ENCODE measurements at places on chromosomes 2 and 18.

DNA sequence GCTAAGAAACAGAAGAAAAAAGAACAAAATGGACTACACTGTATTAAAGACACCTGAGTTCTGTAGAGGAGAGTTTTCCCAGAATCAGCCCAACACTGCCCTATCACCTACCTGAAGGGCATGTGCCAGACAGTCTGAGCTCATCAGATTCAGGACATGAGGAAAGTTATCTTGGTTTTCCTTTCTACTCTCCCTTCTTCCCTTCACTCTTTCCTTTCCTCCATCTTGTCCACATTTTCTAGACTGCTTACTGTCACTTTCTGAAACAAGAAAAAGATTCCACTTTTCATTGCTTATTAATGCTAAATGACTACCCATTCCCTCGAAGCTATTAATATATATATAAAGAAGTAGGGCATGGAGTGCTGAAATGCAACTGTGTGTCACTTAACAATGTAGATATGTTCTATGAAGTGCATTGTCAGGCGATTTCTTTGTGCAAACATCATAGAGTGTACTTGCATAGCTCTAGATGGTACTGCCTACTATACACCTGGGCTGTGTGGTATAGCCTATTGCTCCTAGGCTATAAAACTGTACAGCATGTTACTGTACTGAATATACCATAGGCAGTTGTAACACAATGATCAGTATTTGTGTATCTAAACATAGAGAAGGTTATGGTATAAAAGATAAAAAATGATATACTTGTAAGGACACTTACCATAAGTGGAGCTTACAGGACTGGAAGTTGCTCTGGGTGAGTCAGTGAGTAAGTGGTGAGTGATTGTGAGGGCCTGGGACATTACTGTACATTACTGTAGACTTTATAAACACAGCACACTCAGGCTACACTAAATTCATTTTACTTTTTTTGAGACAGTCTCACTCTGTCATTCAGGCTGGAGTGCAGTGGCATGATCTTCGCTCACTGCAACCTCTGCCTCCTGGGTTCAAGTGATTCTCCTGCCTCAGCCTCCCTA, 145.5 kb upstream of the ITGA6 start:
- DNase-seq = no peak

DNA sequence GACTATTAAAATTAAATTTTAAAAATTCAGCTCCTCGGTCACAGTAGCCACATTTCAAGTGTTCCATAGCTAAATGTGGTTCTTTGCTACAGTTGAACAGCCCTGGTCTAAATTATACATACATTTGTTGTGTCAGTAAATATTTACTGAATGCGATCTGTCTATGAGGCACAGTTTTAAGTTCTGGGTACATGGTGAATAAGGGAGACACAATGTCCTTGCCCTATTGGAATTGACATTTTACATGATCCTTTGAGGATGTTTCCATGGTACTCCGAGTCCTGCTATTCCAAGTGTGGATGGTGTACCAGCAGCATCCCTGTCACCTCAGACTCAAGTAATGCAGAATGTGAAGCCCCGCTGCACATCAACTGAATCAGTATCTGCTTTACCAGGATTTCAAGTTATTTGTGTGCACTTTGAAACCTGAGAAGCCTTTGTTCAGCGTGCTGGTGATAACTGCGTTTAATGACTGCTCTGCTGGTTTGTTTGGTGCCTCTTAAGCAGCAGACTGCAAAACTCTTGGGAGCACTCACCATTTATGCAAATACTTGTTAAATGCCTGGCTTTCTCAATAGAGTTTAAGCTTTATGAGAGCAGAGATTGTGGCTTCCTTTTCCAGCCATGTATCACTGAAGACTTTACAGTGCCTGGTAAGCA, 1.5 kb downstream of the GALNT1 start:
- no peak for DNase-seq

DNA sequence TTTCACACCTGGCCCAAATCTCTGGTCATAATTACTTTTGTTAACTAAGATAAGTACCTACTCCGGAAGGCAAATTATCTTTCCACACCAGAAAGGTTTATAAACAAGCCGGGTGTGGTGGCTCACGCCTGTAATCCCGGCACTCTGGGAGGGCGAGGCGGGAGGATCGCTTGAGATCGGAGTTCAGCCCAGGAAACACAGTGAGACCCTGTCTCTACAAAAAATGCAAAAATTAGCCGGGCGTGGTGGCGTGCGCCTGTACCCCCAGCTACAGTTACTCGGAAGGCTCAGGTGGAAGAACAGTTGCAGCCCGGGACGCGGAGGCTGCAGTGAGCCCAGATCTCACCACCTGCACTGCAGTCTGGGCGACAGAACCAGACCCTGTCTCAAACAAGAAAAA, 2.1 kb downstream of the PUM2 start:
- no peak for DNase-seq

DNA sequence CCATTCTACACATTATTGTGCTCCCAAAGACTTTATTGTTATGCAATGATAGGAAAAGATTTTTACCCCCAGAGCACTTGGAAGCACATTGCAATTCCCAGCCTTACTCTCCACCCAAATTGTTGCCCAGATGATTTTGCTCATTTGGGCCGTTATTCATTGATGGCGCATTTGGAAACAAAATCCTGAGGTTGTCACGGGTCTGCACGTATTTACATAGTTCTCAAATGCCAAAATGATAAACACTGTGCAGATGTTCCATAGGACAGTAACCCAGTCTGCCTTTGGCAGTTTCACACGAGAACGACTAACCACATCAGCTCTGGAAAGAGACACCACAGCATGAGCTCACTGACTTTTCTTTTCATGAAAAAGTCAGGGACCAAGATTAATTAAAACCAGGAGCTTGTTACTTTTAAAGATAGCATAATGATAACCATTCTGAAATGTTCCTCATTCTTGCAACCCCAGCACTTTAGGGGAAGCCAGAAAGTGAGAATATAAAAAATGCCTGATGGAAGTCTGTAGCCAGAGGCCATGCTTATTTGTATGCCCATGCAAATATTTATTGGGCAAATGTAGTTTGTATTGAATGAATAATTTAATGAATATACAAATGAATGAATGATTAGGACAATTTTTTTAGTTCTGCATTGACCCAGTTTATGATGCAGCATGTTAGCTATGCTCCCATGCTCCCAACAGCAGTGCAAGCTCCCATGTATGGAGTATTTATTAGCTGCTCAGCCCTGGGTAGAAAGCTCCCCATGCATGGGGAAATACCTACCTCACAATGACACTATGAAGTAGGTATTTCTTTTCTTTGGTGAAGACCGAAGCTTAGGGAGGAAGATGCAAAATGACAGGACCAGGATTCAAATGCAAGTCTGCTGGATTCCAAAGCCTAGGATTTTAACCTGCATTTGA, 84.6 kb downstream of the MAIP1 start:
- DNase-seq = no peak

- no peak for DNase-seq
These were observed 18.2 kb upstream of the HMSD start for GRCh38 chr18:63930773-63931354.

- no peak for DNase-seq
These were observed 245.4 kb upstream of the MEIS1 start for GRCh38 chr2:66189553-66189952.
